Skin of body (tissue), 3 donors: ENCODE measurements at places on chromosomes 3 and 15. TPM values are rescaled to one million over a fixed set of nuclear protein-coding genes. Genes with fewer than 3 reads are reported as not detected.

PLSCR2 gene
- total RNA-seq: not detected

CALML4 gene
- 6.1 TPM for total RNA-seq

GRCh38 chr15:31567861-31568260 is 241.2 kb downstream of the KLF13 start:
- no peak for DNase-seq

DNA sequence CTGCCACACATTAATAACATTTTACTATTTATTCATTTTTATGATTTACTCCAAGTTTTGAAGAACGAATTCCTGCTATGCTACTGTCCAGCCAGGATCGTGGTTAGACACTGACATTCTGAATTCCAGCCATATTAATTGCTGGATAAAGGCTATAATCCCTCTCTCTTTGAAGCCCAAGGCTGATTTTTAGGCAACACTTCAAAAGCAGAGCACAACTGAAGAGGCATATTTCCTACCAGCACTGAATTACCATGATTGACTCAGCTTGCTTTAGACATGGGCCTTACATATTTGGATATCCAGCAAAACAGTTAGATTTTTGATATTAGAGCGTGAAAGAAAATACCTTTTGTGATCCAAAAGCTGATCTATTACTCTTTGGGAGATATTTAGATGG is 205.0 kb downstream of the ZIC1 start:
- DNase-seq: no peak

GRCh38 chr3:41195946-41196345 is 3.4 kb upstream of the CTNNB1 start:
- DNase-seq: no peak

GRCh38 chr15:78455749-78456148 is 17.7 kb downstream of the IREB2 start:
- DNase-seq: peak; percentile 76

GRCh38 chr15:67148196-67148701 is 82.8 kb downstream of the SMAD3 start:
- no peak for DNase-seq

DNA sequence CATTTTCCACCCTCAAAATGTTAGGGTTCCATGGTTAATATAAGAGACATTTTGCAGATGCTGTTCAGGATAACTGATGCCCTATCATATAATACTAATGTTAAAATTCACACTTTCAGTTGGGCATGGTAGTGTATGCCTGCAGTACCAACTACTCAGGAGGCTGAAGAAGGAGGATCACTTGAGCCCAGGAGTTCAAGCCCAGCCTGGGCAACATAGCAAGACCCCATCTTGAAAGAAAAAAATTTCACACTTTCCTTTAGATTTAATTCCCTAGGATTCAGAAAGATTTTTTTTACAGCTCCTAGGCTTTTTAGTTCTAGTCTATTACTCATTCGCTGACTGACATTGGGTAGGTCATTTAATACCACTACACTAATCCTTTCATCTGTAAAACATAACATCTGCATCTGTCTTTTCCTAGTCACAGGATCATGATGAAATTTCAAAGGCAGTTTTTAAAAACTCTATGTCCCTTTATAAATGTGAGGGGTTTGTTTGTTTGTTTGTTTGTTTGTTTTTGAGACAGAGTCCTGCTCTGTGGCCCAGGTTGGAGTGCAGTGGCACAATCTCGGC is 103.7 kb downstream of the MYO5A start:
- no peak for DNase-seq

DNA sequence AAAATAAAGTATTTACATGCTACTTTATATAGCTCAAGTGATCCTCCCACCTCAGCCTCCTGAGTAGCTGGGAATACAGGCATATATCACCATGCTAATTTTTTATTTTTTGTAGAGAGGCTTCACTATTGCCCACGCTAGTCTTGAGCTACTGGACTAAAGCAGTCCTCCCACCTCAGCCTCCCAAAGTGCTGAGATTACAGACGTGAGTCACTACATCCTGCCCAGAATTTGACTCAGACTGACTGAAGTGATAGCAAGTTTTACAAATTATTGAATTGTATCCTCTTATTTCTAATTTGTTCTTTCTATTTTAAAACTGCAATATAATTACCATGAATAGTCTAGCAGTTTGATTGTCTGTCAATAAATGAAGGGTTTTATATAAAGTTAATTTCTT is 210.3 kb upstream of the CGNL1 start:
- DNase-seq: no peak
